Activated CD4-positive, CD25-positive, alpha-beta regulatory T cell treated with anti-CD3 and anti-CD28 coated beads, Interleukin-2, amount 50 U/mL, for 16 hours (primary cell): ENCODE measurements at places on chromosomes 11 and 22.

- no peak for DNase-seq
Measured at GRCh38 chr11:14642453-14642852, 1.2 kb upstream of the PDE3B start.

GRCh38 chr11:7690648-7691047 lies 15.6 kb downstream of the OVCH2 start:
- no peak for DNase-seq

DNA sequence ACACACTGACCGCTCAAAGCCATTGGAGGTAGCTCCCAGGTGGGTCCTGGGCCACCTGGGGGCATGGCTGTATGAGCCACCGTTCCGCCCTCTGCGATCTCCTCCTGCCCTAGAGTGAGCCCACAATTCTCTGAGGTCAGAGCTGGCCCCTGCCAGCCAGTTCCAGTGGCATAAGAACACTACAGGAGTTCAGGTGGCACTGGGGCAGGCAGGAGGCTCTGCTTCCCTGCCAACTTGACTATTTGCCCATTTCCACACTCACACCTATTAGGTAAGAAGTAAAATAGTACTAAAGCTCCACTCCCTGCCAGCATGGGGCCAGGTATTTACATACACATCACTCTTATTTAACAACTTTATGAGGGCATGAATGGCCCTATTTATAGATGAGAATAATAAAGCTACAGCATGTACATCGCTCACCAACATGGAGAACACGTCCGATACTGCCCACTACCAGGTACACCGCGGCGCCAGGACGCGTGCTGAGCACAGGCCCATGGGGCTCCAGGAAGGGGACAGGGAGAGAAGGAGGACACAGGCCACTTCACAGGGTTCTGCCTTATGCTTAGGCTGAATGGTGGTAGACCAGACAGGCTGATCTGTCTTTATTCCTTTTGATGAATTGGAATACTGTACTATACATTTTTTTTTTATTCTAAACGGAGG lies 26.2 kb downstream of the PISD start:
- DNase-seq: no peak

GRCh38 chr11:8138526-8138925 lies 30.3 kb downstream of the RIC3 start:
- no peak for DNase-seq

GRCh38 chr11:132217856-132218255 lies 847.4 kb downstream of the NTM start:
- no peak for DNase-seq

DNA sequence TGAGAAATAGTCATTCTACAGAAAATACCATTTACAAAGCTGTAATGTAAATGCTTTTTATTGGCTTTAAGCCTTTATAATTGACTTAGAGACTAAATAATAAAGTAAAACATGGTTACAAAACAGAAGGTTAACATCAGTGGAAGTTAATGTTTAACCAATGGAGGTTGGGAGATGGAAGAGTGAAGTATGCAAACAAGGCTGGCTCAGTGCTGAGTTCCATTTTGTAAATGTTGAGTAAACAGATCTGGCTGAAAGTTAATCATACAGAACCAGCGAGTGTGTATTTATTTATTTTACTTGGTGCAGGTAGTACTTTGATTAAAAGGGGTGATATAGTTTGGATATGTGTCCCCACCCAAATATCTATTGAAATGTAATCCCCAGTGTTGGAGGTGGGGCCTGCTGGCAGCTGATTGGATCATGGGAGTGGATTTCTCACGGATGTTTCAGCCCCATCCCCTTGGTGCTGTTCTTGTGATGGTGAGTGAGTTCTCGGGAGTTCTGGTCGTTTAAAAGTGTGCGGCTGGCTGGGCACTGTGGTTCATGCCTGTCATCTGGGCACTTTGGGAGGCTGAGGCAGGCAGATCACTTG lies 827.4 kb downstream of the OPCML start:
- DNase-seq: no peak

GRCh38 chr11:73003088-73003487 lies 139.0 kb downstream of the FCHSD2 start:
- DNase-seq: no peak

DNA sequence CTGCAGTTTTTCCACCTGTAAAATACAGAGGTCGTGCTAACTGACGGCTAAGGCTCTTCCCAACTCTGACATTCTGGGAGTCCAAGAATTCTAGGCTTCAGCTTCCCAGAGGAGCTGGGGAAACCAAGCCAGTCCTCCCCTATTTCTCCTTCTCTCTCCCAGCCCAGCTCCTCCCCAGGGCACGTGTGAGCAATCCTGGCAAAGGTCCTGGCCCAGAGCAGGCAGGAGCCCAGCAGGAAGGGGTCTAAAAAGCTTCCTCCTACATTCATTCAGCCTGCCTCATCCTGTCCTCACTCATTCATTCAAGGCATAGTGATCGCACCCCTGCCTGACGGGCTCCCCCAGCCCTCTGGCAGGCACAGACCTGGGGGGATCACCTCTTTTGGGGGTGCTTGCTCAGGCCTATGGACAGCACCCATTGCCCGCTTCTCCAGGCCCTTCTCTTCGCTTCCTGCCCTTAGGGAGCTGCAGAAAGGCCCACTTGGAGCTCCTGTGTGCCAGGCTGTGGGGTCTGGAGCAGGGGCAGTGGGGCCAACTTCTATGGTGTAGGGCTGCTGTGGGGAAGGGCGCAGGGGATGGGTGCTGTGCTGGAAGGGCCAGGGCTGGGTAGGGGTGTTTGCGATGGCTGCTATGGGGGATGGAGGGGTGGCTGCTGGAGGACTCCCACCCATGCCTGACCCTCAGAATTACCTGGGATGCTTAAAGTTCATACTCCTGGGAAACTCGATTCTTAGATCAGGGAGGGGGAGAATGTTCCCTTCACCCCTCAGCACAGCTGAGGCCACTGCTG lies 9.8 kb downstream of the KCNC1 start:
- DNase-seq: no peak

DNA sequence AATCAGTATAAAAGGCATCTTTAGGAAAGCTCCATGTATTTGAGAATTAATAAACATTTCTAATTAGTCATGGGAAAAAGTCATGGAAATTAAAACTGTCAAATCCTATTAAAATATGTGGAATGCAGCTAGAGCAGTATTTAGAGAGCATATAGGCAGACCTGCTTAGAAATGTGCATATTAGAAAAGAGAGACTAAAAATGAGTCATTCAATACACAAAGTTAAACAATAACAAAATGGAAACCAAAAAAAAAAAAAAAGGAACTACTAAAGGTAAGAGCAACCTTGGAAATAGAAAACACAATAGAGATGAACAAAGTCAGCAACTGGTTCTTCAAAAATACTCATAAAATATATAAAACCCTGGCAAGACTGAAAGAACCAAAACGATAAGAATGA lies 59.7 kb upstream of the RASSF10 start:
- DNase-seq: no peak

DNA sequence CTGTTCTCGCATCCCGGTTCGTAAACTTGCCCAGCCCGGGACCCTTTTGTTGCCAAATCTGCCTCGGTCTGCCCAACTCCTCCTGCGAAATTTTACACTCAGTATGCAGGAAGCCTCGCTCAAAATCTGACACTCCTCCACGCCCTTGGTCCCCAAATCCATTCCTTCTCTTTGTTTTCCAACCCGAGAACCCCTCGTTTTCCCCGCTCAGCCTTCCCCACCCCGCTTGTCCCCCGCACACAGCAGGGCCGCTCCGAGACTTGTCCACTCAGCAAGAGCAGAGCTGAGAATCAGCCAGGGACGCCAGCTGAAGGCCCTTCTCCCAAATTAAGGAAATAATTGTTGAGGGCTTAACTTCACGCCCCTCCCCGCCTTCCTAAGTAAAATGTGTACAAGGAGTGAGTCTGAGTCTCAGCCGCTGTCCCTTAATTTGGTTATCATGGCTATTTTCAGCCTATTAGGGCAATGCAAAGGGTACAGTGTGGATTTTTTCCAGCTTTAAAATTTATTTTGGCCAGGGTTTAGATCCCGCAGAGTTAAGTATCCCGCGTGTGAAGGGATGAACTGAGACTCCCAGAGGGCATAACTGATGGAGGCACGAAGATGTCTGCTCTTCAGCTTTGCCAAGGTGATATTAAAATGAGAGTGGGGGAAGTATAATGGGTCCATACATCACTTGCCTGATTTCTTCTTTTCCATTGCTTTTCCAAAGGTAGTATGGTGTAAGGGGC lies 581 bp upstream of the FBXO3 start:
- DNase-seq: no peak

- DNase-seq: no peak
Measured at GRCh38 chr11:42975180-42975529, 336.6 kb upstream of the API5 start.

- no peak for DNase-seq
Measured at GRCh38 chr11:124174001-124174583, 9.1 kb upstream of the OR10D3 start.

GRCh38 chr11:119361056-119361787 lies 14.7 kb upstream of the MFRP start:
- no peak for DNase-seq

GRCh38 chr11:859394-860131 lies 16.9 kb downstream of the TSPAN4 start:
- DNase-seq: no peak

DNA sequence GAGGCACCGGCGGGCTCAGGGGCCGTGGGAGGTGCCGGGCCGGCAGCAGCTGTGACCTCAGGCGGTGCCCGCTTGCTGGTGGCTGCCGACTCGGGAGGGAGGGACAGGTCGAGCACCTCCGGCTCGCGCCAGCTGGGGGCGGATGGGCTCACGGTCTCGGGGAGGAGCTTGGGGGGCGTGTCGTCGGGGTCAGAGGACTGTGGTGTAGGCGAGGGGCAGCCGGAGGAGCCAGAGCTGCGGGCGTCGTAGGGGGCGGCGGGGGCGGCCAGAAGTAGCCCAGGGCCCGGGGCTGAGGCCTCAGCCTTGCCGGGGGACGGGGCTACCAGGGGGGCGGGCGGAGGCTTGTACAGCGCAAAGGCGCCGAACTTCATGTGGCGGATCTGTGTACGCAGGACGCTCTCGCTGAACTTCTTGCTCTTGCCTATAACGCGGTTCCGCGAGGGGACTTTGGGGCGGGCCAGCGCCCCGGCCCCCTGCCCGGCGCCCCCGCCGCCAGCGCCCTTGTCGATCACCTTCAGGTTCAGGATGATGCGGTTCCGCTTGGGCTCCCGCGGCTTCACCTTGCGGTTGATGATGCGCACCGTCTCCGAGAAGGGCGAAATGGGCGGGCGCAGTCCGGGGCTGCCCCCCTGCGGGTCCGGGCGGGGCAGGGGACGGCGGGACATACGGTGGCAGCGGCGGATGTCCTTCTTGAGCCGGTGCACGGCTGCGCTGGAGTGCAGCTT lies 5.5 kb downstream of the CBX6 start:
- DNase-seq: no peak

DNA sequence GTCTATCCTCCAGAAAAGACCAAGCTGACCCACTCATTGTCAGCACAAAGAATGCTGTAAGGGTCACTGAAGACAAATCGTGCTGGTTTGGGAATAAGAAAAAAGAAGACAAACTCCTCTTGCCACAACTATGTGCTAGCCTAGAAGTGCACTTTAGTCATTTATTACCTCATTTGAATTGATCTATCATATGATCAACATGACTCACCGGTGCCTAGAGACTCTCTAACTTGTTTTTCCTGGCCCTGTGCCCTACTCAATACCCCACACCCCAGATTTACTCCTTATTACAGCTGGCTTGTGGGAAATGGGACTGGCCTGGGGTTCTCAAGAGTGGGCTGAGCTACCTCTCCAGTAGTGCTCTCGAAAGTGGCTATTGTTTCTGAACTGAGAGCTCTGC lies 35.9 kb upstream of the HORMAD2 start:
- no peak for DNase-seq

DNA sequence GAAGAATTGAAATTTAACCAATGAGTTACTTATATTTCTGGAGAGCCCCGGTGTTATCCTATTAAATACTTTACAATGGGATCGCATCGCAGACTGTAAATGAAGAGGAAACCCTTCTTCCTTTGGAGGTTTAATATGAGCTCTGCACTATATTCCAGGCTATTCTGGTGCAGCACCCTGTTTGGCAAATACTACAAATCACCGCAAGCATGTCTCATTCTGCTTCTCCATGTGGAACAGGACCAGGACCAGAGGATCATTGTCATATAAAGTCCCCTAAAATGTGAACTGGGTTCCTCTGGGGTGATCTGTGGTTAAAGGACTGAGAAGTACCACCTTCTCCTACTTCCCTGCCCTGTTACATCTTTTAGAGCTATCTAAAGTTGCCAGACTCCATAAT lies 703.7 kb downstream of the DLG2 start:
- no peak for DNase-seq

DNA sequence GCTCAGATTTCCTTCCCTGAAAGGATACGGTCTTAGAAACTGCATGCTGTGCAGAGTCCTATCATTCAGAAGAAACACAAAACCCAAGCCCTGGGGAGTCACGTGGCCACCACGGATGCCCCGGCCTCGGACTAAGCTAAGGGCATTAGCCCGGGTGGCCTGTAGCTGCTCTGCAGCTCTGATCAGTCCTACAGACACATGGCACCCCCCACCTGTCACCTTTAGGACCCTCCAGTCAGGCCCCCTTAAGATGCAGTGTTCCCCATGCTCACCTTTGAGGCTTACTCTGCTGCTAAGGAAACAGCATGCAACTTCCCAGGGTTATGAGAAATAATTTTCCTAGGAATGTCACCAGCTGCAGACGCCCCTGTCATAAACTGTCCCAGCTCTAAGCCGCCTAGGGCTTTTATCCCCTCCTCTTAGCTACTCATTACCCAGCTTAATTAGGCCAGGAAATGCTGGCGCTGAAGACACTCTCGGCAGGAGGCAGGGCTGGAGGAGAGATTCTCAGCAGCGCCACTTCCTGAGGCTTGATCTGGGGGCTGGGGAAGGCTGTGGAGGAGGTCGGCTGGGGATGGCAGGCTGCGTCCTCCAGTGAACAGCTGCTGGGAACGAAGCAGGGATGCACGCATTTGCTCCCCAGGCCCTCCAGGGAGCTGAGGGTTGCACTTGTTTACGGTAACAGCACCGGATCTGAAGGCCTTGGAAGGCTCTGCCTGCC lies 47.2 kb upstream of the ADA2 start:
- DNase-seq: no peak

DNA sequence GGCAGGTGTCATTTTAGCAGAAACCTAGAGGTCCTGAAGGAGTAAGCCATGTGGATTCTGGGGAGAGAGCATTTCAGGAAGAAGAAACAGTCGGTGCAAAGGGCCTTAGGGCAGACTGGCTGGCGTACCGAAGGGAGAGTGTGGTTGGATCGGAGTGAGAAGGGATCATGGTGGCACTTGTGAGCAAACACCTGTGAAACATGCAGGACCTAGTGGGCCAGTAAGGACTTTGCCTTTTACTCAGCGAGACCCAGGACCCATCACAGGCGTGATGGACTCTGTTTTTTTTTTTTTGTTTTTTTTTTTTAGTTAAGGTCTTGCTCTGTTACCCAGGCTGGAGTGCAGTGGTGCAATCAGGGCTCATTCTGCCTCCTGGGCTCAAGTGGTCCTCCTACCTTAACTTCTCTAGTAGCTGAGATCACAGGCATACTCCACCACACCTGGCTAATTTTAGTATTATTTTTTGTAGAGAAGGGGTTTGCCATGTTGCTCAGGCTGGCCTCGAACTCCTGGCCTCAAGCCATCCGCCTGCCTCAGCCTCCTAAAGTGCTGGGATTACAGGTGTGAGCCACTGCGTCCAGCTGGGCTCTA lies 3.5 kb upstream of the TSGA10IP start:
- DNase-seq: no peak

GRCh38 chr11:14308114-14308896 lies 50.7 kb downstream of the RRAS2 start:
- DNase-seq: no peak

GRCh38 chr11:104003491-104003890 lies 32.9 kb upstream of the DDI1 start:
- no peak for DNase-seq

- no peak for DNase-seq
Measured at GRCh38 chr22:48688366-48688765, 1139.3 kb downstream of the BRD1 start.
